Cardiac fibroblast (primary cell): ENCODE measurements at places on chromosomes 13 and 19.
A peak's percentile ranks its signal among the peaks of the same experiment; 100 is the strongest.

DNA sequence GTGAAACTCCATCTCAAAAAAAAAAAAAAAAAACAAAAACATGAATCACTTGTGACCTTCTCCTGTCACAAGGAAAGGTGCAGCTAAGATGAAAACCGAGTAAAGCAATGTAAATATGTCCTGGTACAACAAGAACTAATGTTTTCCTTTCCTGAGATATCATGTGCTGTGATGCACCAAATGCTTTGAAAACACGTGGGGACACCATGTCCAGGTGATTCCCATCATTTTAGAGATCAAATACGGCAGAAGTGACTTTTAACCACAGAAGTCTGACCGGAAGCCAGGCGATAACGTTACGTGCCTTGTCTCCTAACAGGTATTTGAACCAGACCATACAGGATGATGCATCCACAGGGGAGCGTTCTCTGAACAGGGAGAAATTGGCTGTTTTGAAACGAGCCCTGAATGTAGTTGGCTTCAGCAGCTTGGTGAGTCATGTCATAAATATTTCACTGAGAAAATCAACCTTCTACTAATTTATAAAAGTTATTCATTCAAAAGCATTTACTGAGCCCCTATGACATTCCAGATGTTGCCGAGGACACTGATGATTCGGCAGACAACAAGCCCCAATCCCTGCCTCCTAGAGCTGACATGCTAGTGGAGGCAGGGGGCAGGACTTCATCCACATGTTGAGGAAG is 328.1 kb downstream of the MYO16 start:
- peak; percentile 91 for DNase-seq

GRCh38 chr19:18419195-18419698 is at the start of gene SSBP4:
Gene SSBP4, plus strand, starts transcription at chr19:18419398. Its CDS starts 251 bp downstream, at chr19:18419649.
- peak; percentile 79 for DNase-seq

DNA sequence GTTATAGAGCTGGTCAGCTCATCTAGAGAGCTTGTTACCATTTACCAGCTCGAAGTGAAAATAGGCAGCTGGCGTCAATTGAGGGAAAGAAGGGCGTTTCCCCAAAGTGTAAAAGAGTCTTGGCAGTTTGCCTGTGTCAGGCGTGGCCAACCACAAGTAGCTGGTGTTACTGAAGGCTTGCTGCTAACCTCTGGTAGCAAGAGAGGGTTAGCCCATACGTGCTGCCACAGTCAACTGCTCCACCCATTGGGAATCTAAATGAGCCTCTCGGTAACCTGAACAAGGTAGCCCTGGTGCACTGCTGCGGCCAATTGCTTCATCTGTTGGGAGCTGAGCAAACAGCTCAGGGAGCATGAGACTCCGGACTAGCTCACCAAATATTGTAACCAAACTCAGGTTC is 314.9 kb upstream of the SLITRK5 start:
- no peak for DNase-seq

GRCh38 chr19:48842789-48843162 is 6.5 kb upstream of the HSD17B14 start:
- DNase-seq, result peak; percentile 68

GRCh38 chr19:29967623-29968022 is 25.6 kb downstream of the URI1 start:
- DNase-seq, result peak; percentile 55
